ENCODE measurements at places on chromosomes 13 and 19. TPM values are rescaled to one million over a fixed set of nuclear protein-coding genes. Genes with fewer than 3 reads are reported as not detected.
A peak's percentile ranks its signal among the peaks of the same experiment; 100 is the strongest.

DNA sequence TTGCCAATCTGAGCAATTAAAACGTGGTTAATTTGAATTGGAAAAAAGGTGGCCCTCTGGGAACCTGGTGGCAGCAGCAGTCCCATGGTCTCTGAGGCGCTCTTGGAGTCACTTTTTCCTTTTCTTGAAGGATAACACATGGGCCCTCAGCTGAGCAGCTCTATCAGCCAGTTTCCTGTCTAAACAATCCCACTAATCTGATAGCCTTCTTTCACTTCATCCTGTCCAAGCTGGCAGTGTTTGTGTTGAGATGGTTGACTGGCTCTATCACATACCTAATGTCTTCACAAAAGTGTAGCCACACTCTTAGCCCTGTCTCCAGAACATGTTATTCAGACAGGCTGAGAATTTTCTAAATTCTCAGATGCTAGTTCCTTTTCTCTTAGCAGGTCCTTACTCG, 10.7 kb downstream of the MZT1 start:
- no peak overlapping the region for H3K27ac ChIP-seq
- no peak overlapping the region for H3K4me3 ChIP-seq
- H3K27me3 ChIP-seq: no peaks in the 10 kb centered on the region
- H3K36me3 ChIP-seq: peaks cover 17% of the 10 kb centered on the region

The FGF22 gene
- not detected for total RNA-seq

The IZUMO2 gene
- total RNA-seq: not detected

The LILRB1 gene
- not detected for total RNA-seq

DNA sequence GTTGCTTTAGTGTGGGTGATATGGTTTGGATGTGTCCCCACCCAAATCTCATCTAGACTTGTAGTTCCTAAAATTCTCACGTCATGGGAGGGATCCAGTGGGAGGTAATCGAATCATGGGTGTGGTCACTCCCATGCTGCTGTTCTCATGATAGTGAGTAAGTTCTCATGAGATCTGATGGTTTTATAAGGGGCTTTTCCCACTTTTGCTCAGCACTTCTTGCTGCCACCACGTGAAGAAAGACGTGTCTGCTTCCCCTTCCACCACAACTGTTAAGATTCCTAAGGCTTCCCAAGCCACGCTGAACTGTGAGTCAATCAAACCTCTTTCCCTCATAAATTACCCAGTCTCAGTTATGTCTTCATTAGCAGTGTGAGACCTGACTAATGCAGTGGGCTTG, 26.0 kb downstream of the OR10H4 start:
- H3K36me3 ChIP-seq: no peaks in the 10 kb centered on the region
- H3K27me3 ChIP-seq: no peaks in the 10 kb centered on the region
- H3K4me3 ChIP-seq: no peak overlapping the region
- H3K4me1 ChIP-seq: no peaks in the 10 kb centered on the region
- no peak overlapping the region for H3K27ac ChIP-seq

GRCh38 chr19:10679743-10680142, 21.5 kb upstream of the QTRT1 start:
- DNase-seq: peak; percentile 27
- H3K4me3 ChIP-seq: no peak overlapping the region
- peaks cover 89% of the 10 kb centered on the region for H3K36me3 ChIP-seq
- H3K27me3 ChIP-seq: no peaks in the 10 kb centered on the region
- no peak overlapping the region for H3K27ac ChIP-seq
- H3K4me1 ChIP-seq: no peaks in the 10 kb centered on the region

The BCL2L12 gene
- 5.1 TPM for total RNA-seq

DNA sequence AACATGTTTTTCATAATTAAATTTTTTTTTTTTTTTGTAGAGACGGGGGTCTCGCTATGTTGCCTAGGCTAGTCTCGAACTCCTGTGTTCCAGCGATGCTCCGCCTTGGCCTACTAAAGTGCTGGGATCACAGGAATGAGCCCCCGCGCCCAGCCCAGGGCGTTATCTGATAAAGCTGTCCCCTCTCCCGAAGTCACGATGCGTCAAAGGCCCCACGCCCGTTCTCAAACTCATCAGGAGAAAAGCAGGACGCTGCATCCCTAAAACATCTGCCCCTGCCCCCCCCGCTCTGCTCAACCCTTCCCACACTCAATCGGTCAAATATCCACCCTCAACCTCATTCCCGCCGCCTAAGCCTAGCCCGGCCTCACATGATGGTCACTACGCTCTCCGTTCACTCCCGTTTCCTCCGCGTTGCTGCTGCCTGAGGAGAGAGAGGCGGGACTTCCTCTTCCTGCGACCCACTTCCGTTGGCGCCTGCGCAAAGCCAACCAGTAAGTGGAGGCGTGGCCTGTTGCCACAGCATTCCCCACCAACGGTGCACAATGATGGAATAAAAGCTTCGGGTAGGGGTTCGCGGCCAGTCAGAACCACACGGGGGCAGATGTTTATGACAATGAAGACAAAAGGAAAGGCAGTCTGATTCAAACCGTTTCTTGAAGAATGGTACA, at the start of gene SNRPD2:
SNRPD2 (minus strand) TSS at position 438 of the 671 bp plus-strand sequence; CDS start at position 373, 65 bp downstream.
- peak within 1 kb of the TSS; percentile 99 for H3K4me3 ChIP-seq
- peak; percentile 97 for DNase-seq
- no peaks in the 10 kb centered on the region for H3K27me3 ChIP-seq
- peaks cover 23% of the 10 kb centered on the region for H3K36me3 ChIP-seq

GRCh38 chr19:5492635-5493409, 37.6 kb downstream of the ZNRF4 start:
- peak; percentile 84 for DNase-seq
- peaks cover 39% of the 10 kb centered on the region for H3K27me3 ChIP-seq
- H3K36me3 ChIP-seq: no peaks in the 10 kb centered on the region
- H3K4me3 ChIP-seq: no peak overlapping the region
- no peaks in the 10 kb centered on the region for H3K4me1 ChIP-seq
- no peak overlapping the region for H3K27ac ChIP-seq

DNA sequence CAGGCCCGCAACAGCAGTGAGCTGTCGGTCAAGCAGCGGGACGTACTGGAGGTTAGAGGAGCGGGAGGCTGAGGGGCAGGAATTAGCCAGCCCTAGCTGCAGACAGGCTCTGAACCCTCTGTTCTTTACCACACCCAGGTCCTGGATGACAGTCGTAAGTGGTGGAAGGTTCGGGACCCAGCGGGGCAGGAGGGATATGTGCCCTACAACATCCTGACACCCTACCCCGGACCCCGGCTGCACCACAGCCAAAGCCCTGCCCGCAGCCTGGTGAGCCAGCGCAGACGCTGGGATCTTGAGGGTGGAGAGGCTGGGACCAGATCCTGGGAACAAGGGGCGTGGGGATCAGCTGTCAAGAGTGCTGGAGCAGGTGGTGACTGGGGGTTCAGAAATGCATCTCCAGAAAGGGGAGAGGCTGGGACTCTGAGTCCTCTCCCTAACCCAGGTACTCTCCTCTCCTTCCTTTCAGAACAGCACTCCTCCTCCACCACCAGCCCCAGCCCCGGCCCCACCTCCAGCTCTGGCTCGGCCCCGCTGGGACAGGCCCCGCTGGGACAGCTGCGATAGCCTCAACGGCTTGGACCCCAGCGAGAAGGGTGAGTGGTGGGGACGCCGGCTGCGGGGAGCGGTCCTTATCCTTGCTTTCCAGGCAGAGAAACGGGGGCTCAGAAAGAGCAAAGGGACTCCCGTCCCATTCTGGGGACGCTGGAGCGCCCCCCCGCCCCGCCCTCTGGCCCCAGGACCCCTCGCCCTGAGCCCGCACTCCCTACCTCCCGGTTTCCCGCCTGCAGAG, 10.4 kb downstream of the EPS8L1 start:
- peak overlapping the region; percentile 75 for H3K4me3 ChIP-seq
- H3K27ac ChIP-seq: no peak overlapping the region
- H3K36me3 ChIP-seq: no peaks in the 10 kb centered on the region
- DNase-seq: peak; percentile 90
- H3K27me3 ChIP-seq: peaks cover 59% of the 10 kb centered on the region
- peaks cover 12% of the 10 kb centered on the region for H3K4me1 ChIP-seq

- no peak overlapping the region for H3K4me3 ChIP-seq
- H3K36me3 ChIP-seq: no peaks in the 10 kb centered on the region
- DNase-seq: no peak
- peaks cover 3% of the 10 kb centered on the region for H3K4me1 ChIP-seq
- no peaks in the 10 kb centered on the region for H3K27me3 ChIP-seq
These were observed 35.1 kb downstream of the XPO4 start for GRCh38 chr13:20867408-20867807.

The ERICH6B gene
- not detected for total RNA-seq

GRCh38 chr13:98451676-98452470, 125.0 kb downstream of the STK24 start:
- H3K36me3 ChIP-seq: peaks cover 50% of the 10 kb centered on the region
- peak; percentile 92 for DNase-seq
- H3K27ac ChIP-seq: peak overlapping the region; percentile 96
- no peaks in the 10 kb centered on the region for H3K27me3 ChIP-seq

The STRN4 gene
- 56.3 TPM for total RNA-seq

The SIGLEC12 gene
- under 0.01 TPM for total RNA-seq

The SPACA7 gene
- not detected for total RNA-seq

DNA sequence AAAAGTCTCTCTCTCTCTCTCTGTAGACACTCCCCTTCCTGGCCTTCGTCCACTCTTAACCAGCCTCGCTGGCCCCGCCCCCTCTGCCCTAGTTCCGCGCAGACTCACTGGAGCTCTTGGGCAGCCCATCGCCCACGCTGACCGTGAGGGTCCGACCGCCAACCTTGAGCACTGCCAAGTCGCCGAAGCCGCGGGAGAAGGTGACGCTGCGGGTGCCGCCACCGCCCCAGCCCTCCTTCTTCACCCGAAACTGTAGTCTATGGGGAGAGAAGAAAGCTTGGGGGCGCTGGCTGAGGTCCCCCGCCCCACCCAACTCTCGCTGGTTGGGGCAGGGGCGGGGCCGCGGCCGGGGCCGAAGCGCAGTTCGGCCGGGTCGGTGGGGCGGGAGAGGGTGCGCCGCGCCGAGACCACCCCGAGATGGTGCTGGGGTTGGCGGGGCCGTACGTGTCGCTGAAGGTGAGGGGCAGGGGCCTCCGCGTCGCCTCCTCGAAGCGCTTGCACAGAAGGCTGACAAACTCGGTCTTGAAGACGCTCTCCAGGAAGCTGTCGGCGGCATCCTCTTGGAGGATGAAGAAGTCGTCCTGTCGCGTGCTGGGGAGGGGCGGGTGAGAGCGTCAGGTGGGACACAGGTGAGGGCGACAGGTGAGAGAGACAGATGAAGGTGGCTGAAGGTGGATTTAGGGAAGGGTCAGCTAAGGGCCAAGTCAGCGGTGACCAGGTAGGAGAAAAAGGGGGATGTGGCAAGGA, 12.6 kb upstream of the ZNF414 start:
- H3K27ac ChIP-seq: peak overlapping the region; percentile 90
- H3K36me3 ChIP-seq: no peaks in the 10 kb centered on the region
- no peaks in the 10 kb centered on the region for H3K27me3 ChIP-seq
- peak; percentile 96 for DNase-seq
- peaks cover 8% of the 10 kb centered on the region for H3K4me1 ChIP-seq

GRCh38 chr19:19074196-19074882, 10.5 kb downstream of the SLC25A42 start:
- H3K27me3 ChIP-seq: no peaks in the 10 kb centered on the region
- no peaks in the 10 kb centered on the region for H3K4me1 ChIP-seq
- no peaks in the 10 kb centered on the region for H3K36me3 ChIP-seq
- H3K27ac ChIP-seq: no peak overlapping the region

The HIPK4 gene
- total RNA-seq: 0.36 TPM

DNA sequence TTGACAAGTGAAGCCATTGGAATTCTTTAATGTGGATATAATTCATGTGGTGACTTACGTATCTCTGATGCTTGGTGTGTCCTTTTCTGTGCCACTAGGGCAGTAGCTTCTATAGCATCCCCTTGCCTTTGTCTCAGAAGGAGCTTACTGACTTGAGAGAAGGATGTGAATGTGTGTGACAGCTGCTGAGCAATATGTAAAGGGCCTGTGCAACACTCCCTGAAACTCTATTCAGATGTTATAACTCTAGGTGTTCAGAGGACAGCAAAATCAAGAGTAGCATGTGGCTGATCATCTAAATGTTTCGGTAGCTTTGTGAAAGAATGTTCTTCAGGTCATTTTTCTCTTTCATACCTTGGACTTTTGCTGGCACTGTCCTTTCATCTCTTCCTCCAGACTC, 189.5 kb downstream of the LMO7 start:
- H3K27ac ChIP-seq: no peak overlapping the region
- peaks cover 70% of the 10 kb centered on the region for H3K36me3 ChIP-seq
- H3K4me1 ChIP-seq: peaks cover 39% of the 10 kb centered on the region
- H3K4me3 ChIP-seq: no peak overlapping the region
- no peaks in the 10 kb centered on the region for H3K27me3 ChIP-seq

The ZNF415 gene
- 7.6 TPM for total RNA-seq

- no peaks in the 10 kb centered on the region for H3K27me3 ChIP-seq
- DNase-seq: peak; percentile 6
- H3K4me1 ChIP-seq: no peaks in the 10 kb centered on the region
These were observed 367.4 kb downstream of the SPRY2 start for GRCh38 chr13:79973533-79973963.
